ENCODE measurements at places on chromosomes 13 and 19.

DNA sequence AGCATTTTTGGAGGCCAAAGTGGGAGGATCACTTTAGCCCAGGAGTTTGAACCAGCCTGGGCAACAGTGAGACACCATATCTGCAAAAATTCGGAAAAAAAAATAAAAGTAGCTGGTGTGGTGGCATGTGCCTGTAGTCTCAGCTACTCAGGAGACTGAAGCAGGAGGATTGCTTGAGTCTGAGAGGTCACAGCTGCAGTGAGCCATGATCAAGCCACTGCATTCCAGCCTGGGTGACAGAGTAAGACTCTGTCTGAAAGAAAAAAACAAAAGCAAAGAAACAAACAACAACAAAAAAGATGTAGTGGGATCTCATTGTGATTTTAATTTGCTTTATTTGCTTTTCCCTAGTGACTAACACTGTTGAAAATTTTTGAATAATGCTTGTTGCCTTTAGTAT is 394.7 kb upstream of the KLHL1 start:
- no peak for DNase-seq

DNA sequence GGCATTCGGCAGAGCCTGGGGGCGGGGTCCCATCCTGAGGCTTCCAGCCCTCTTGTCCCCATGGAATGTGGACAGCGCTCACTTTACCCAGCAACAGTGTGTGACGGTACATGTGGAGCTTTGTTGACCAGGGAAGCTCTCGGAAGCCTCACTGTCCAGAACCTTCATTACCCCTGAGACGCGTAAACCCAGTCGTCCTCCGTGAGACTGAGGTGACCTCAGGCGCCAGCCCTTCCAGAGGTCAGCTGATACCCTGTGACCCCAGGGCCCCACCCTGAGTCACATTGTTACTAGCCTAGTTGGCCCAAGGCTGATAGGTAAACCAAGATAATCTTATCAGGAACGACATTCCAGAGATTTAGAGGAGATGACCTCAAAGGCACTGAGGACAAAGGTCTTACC is 10.2 kb upstream of the TMEM160 start:
- no peak for DNase-seq

- no peak for DNase-seq
These were observed 882.0 kb upstream of the SLITRK6 start for GRCh38 chr13:86681223-86681622.

- DNase-seq, result no peak
These were observed 3.0 kb upstream of the RASL11A start for GRCh38 chr13:27267596-27267995.

GRCh38 chr19:56765137-56765536 is 75.4 kb downstream of the PEG3 start:
- DNase-seq, result peak; percentile 93

DNA sequence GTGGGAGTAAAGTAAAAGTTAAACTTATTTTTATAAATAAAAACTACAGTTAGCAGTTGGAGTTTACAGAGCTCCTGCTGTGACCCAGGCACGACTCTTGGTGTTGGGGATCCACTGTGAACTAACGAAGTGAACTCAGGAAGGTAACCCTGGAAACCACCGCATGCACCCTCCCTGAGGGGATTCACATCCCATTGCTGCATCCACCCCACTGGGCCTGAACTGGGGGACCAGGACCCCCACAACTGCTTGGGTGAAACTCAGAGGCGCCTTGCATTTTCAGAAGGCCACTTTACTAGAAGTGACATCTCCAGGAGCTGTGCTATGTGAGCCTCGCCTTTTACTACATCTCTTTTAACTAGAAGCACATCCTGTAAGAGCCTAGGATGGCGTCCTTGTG is 166.4 kb downstream of the TEX29 start:
- DNase-seq, result no peak

DNA sequence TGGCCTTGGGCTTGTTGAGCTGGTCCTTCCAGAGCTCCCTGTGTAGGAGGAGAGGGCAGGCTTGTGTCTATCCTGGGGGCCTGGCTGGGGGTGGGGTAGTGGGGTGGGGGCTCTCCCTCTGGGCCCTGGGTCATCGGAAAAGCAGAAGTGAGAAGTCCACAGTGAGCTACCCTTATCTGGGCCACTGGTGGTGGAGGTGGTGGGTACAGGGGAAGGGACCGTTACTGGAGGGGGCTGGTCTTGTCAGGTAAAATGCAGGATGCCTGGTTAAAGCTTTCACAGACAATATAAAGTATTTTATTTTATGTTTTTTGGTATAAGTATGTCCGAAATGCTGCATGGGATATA is 342 bp upstream of the SIGLEC10 start:
- no peak for DNase-seq

Measured in retina (tissue), 1 donor.